CD4-positive, alpha-beta T cell treated with Interleukin-15 for 1 hour (primary cell): ENCODE measurements at places on chromosomes 3 and 15.

DNA sequence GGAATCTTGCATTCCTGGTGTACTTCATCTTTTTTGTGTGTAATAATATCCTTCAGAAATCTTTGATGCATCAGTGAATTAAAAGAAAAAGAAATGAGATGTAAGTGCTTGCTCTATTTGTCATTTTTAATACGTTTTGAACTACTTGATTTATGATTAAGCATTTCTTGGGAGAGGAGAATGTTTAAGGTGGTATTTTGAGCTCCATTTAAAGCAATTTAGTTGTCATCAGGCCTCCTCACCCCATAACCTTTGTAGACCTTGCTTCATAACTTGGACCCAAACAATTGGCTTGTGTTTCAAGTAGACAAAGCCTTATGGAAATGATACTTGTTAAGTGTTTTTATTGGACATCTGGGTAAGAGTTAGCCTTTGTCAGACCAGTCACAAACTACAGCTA lies 87.1 kb upstream of the VEPH1 start:
- DNase-seq: no peak

DNA sequence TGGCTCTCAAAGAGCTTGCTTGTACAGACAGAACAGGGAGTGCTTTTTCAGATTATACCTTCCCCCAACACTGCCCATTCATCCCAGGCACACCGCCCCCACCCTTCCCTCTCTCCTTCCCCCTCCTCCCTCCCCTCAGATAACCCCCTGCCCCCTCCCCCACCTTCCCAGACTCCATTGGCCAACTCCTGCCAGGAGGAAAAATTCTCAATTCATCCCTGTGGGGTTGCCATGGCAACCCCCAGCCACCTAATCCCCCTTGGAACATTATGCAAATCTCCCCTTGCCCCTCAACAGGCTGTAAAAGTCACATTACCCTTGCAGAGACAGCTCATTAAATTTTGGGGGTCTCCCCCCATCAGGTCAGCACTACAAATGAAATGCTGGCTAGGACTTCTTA lies 14.3 kb downstream of the TLE3 start:
- no peak for DNase-seq

DNA sequence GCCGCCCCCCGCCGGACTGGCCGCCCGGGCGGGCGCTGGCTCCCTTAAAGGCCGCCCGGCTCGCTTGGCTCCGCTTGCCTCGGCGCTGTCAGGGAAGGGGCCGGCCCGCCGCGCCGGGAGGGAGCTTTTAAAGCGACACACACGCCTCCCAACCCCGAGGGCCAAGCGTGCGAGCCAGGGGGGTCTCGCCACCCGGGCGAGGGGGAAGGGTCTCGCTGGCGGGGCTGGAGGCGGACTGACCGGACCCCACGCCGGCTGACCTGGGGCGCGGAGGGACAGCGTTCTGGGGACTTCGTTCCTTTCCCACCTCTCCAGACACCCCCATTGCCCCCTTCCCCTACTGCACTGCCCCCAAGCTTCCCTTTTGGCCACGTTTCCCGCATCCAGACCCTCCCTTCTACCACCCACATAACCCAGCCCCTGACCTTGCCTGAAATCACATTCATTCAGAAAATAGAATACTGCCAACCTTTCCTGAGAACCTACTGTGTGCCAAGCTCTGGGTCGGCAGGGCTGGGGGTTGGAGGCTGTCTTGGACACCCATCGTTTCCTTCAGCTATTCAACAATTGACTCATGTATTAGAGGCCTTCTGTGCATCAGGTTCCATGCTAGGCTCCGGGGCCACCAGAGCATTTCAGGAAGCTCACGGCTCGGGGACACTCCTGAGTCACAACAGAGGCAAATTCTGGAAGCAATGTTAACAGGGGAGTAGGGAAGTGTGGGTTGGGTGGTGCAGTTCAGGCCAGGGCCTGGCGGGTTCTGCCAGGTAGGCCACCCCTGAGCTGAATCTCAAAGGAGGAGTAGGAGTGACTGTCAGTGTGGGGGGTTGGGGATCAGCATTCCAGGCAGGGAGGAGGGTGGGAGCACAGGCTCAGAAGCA lies at the start of gene INSYN1:
TSS of gene INSYN1 (minus strand) at position 102 of the 881 bp plus-strand sequence. CDS start 2,221 bp downstream, outside the sequence.
- no peak for DNase-seq

- DNase-seq: no peak
These were observed 539.5 kb downstream of the ZPLD1 start for GRCh38 chr3:102974333-102974732.

GRCh38 chr3:189304465-189305351 lies 132.9 kb downstream of the TPRG1 start:
- DNase-seq: no peak

DNA sequence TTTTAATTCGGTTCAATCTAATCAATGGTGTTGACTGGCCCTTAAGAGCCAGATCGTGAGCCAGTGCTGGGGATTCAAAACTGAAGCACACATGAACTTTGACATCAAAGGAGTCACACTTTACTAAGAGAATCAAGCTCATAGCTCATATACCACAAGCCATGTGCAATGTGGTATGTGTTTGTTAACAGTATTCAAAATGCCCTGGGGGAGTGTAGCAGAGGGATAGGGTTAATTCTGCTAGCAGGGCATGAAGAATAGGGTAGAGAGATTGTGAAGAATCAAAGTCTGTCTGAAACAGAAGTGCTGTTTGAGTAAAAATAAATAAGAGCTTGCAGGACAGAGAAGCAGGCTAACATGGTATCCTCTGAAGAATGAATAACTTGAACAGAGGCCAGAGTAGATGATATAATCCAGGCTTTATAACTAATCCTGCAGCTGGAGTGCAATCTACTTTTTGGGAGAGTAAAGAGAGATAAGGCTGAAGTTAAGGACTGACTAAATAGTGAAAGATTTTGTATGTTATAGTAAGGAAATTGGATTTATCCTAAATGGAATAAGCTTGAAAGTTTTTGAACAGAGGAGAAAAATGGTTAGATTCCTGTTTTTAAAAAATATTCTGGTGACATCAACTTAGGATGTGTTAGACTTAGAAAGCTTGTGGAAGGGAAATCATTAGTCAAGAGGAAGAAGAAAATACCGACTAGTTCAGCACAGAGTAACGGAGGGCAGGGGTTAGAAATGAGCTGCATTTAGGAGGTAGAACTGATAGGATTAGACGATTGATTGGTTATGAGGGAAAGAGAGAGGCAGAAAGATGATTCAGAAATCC lies 292.0 kb downstream of the NFKBIZ start:
- no peak for DNase-seq

- no peak for DNase-seq
These were observed 433 bp downstream of the FILIP1L start for GRCh38 chr3:100113723-100114412.

- no peak for DNase-seq
These were observed 21.7 kb downstream of the PARP16 start for GRCh38 chr15:65264863-65265430.

DNA sequence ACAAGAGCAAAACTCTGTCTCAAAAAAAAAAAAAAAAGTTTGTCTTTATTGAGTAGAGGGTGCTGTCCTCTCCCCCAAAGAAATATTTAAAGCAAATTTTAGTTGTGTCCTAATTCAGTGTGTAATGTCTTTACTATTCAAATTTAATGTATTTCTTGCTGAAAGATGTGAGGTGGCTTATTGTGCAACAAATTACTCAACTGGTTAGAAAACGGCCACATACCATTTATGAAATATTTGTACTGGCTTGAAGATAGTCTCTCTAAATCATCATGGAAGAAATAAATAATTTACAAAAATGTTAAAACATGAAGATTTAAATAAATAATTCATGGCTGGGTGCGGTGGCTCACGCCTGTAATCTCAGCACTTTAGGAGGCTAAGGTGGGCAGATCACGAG lies 63.0 kb downstream of the SLTM start:
- no peak for DNase-seq

DNA sequence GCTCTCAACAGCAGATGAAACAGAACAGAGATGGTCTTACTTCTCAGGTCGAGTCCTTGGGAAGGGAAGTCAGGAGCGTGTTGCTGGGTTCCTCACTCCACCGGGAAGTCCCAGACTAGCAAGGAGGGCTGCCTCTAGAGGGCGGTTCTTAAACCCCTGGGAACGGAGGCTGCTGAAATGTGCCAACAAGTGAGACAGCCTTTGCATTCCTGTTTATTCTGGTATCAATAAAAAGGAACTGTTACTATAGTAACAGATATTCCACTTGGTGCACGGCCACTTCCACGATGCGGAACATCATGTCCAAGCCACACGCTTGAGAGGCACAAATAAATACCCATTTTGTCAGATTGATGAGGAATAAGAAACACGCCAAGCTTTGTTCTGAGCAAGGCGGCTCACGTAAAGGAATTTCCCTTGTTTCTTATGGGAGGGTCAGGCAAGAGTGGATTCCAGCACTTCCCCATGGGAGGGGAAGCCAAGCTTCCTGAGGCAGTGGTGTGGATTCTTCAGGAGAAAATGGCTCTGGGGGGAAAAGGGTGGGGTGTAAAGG lies at the start of gene FAM107A:
TSS of gene FAM107A (minus strand) at position 123 of the 553 bp plus-strand sequence. CDS start 7,531 bp downstream, outside the sequence.
- no peak for DNase-seq

- DNase-seq: no peak
These were observed 68.8 kb upstream of the ABHD2 start for GRCh38 chr15:89019436-89019835.

- no peak for DNase-seq
These were observed 911.2 kb downstream of the MCTP2 start for GRCh38 chr15:95142531-95142930.

DNA sequence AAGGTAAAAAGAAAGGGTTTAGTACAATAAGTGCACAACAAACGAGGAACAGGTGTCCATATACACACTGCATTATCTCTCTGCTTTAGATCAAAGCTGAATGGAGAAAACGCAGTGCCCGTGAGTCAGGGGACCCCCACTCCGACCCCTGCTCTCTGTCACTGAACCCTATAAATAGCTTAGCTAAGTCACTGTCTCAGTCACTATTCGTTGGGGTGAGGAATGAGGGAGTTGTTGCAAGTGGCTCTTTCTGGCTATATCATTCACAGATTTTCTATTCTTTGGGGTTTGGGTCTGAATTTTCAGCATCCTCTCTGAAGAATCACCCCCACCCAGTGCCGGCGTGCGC lies 458 bp upstream of the STAC start:
- DNase-seq: no peak

- DNase-seq: peak; percentile 38
These were observed 38.4 kb downstream of the PCOLCE2 start for GRCh38 chr3:142850395-142851023.

GRCh38 chr3:72993391-72993790 lies 3.2 kb upstream of the PPP4R2 start:
- DNase-seq: no peak

GRCh38 chr3:127119693-127120464 lies 73.1 kb upstream of the PRR23E start:
- DNase-seq: no peak

- peak; percentile 22 for DNase-seq
These were observed at the start of the genes OSBPL10 and ZNF860 for GRCh38 chr3:31981206-31982181. Gene OSBPL10 (minus strand): TSS chr3:31981262. CDS start chr3:31981179, 83 bp downstream. Gene ZNF860 (plus strand): TSS chr3:31981750. CDS start chr3:31989080, 7,330 bp downstream.

DNA sequence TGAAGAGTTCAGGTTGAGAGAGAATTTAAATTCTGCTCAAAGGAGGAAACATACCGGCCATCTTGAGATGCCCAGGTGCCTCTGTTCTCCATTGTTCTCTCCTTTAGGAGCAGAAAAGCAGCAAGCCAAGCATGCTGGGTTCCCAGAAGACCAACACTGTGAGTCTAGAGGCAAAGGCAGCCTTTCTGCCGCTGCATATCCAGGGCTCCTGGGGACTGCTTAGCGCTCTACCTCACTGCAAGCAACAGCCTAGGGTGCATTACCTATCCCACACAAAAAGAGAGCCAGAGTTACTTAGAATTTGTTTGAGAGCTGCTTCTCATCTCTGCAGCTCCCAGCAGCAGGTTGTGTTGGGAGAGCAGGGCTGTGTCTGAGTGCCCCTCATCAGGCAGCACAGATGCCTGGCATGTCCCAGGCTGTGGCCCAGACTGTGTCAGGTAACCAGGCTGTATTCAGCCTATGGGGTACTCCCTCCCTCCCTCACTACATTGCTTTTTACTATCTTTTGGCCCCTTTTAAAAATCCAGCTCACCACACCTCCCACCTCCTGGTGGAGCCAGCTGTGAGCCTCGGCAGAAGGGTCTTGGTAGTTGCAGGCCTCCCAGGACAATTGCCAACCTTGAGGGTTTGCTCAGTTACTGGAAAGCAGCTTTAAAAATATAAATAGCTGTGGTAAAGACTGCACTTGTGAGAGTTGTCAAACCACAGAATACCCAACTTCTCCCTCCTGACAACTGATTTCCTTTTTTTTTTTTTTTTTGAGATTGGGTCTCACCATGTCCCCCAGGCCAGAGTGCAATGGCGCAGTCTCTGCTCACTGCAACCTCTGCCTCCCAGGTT lies 30.2 kb downstream of the BCL2L10 start:
- no peak for DNase-seq

DNA sequence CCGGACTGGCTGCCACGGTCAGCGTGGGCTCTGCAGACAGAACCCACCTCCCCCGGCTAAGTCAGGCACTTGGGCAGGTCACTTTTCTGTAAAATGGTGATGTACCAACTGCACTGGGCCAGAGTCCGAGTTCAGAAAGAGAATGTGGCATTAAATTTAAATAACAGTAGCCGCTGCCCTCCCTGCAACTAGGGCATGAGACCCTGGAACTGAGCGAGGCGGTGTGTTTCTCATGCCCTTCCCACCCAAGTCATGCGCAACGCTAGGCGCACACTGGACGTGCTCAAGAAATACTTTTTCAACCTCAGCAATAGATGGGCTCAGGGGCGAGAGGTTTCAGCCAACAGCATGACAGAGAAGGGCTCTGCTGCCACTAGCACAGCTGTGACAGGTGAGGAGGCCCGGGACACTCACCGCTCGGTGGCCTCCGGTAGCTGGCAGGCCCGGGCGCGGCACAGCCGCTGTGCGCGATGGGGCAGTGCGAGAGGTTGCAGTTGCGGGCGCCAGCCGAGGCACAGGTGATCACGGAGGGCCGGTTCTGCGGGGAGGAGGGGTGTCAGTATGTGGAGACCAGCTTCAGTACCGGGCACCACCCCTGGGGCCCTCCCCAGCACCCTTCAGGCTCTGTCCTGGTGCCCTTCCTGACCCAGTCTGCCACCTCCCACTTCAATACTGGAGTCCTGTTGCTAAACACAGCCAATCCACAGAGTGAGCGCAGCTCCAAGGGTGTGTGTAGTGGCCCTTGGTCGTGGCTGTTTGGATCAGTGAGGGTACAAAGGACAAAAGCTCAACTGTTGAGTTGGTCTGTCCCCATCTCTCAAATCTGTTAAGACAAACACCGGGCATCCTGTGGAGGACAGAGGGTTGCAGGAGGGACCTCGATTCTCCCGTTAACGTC lies 84.5 kb downstream of the VGLL4 start:
- no peak for DNase-seq

GRCh38 chr15:72110355-72110754 lies 7.6 kb downstream of the MYO9A start:
- DNase-seq: no peak

GRCh38 chr15:59524331-59524731 lies 86.3 kb downstream of the FAM81A start:
- peak; percentile 42 for DNase-seq

- no peak for DNase-seq
These were observed 443.7 kb upstream of the ONECUT1 start for GRCh38 chr15:53233801-53234200.

DNA sequence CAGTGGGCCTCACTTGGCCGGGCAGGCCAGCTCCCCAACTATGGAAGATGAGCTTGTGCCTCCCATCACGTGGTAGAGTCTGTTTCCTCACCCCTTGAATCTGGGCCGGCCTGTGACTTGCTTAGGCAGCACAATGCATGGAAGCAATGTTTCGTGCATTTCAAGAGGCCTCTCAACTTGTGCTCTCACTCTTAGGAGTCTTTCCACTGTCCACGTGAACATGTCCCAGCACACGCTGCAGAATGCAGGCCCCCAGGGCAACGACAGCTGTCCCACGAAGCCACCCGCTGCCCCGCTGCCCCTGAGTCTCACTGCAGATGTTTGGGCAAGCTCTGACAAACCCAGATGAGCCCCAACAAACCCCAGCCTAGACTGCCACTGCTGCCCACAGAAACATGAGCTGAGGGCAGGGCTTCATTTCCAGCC lies 27.2 kb upstream of the SLC41A3 start:
- DNase-seq: no peak
